ENCODE measurements at places on chromosomes 6 and 20.
A peak's percentile ranks its signal among the peaks of the same experiment; 100 is the strongest.

DNA sequence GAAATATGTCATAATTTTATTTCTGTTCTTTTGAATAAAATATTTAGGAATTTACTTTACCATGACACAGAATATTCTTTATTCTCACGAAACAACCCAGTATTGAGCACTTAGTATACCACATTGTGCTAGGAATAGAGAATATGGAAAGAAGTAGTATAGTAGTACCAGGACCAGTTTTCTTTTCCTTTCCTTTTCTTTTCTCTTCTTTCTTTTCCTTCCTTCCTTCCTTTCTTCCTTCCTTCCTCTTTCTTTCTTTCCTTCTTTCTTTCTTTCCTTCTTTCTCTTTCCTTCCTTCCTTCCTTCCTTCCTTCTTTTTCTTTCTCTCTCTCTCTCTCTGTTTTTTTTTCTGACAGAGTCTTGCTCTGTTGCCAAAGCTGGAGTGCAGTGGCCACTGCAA, 7.5 kb upstream of the PLCB4 start:
- no peak for DNase-seq

DNA sequence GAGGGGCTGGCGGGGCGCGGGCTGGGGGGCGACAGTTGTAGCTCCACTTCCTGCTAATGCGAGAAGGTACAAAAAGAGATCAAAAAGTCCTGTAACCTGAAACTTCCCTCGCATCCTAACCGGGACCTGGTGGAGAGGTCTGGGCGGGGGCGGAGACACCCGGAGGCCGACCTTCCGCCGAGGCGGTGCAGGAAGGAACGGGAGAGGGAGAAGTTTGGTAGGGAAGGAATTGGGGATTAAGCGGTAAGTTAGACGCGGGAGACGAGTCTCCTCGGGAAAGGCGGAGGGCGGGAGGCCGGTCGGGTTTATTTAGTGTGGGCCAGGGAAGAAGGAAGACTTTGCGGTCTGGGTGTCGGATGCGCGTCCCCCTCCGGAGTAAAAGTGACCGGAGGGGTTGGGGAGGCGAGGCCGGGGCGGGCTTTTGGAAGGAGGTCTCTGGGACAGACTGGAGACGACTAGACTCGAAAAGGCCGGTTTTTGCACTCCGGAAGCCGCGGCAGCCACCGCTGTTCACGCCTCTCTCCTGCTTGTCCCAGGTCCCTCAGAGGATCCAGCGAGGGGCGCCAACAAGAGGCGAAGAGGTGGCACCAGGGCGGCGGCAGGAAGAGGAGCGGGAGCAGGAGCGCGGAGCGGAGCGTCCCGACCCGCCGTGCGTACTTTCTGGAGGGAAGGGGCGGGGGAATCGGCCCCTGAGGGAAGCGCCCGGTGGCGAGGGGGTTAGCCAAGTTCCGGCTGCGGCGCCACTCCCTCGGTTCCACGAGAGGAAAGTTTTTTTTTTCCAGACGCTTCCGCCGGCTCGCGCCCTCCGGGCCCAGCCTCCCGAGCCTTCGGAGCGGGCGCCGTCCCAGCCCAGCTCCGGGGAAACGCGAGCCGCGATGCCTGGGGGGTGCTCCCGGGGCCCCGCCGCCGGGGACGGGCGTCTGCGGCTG, 734 bp downstream of the TPBG start:
- peak; percentile 48 for DNase-seq

DNA sequence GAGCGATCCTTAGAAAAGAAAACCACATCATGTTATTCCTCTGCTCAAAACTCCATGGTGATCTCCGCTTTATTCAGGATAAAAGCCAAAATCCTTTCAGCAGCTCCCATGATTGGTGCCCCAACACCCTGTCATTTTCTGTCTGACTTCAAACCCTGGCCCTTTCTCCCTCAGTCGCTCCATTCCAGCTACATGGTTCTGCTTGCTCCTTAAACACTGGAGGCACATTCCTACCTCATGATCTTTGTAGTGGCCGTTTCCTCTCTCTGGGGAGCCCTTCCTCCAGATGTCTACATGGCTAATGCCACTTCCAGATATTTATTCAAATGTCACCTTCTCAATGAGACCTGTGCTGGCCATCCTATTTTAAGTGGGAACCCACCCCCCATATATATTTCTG, 100.8 kb downstream of the CAP2 start:
- DNase-seq, result no peak

GRCh38 chr6:68779366-68779765, 144.3 kb downstream of the ADGRB3 start:
- DNase-seq, result no peak

GRCh38 chr20:45300961-45301360, 5.7 kb upstream of the RBPJL start:
- peak; percentile 15 for DNase-seq

- DNase-seq, result no peak
These were observed 793.9 kb upstream of the EPHA7 start for GRCh38 chr6:94213226-94213625.

DNA sequence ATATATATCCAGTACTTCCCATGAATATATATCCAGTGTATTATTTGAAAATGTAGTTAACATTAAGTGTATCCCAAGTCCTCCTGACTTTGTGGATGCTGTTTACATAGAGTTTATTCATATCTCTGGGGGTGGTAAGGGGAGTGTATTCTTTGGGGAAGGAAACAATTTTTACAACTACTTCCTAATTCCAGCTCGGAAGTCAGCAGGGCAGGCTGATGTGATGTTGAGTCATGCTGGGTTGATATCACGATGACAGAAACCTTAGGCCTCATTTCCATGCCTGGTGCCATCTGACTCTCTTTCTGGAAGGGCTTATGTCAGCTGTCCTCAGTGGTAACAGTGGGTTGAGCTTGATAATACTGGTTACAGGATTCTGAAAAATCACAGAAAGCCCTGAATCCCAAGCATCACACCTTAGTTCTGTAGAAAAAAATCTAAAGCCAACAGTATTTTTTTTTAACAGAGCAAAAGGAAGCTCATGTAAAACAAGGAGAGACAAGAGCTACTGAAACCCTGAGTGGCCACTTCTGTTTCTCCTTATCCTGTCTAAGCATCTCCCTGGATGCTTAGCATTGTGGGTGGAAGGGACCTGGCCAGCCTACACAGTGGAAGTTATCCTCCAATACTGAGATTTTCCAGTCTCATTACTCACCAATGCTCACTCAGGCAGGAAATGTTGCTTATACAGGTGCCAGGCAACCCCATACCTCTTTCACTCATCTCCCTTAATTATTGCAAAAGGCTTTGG, 75.2 kb upstream of the IYD start:
- DNase-seq, result peak; percentile 30

All from Kasumi-1 (cell line).